Keratinocyte (primary cell): ENCODE measurements at places on chromosomes 5 and 9. TPM values are rescaled to one million over a fixed set of nuclear protein-coding genes. Genes with fewer than 3 reads are reported as not detected.

DNA sequence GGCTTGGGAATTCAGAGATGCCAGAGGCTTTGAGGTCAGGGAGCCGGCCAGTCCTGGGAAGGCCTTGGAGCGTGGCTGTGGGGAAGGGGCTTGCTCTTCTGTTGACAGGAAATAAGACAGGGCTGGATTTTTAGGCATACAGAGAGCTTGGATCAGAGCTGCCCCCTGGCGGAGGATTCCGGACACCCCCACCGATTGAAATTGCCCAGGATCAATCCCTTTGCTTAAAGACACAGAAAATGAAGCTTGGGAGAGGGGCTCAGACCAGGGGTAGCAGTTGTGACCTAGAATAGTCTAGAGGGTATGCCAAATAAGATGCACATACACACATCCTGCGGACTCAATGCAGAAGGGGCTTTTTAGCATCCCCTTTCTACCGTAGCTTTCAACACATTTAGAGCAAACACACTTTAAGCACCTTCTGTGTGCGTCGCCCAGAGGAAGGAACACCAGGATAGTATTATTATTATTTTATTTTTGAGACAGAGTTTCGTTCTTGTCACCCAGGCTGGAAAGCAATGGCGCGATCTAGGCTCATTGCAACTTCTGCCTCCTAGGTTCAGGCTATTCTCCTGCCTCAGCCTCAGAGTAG lies 1.7 kb upstream of the NTMT1 start:
- no peak for DNase-seq

- DNase-seq = no peak
Measured at GRCh38 chr5:44294516-44294915, 94.7 kb downstream of the FGF10 start.

GRCh38 chr5:113425909-113426308 lies 8.9 kb downstream of the TSSK1B start:
- no peak for DNase-seq

Gene BOD1
- 37.5 to 46.8 TPM (median 37.5 TPM) in 3 replicates for polyA plus RNA-seq

Gene PTGES
- polyA plus RNA-seq = 16.3 to 34.1 TPM (median 19.7 TPM) in 3 replicates

Gene SPDL1
- 9.6 to 24.6 TPM (median 20.8 TPM) in 3 replicates for polyA plus RNA-seq
